ENCODE measurements at places on chromosomes 1 and 21.

DNA sequence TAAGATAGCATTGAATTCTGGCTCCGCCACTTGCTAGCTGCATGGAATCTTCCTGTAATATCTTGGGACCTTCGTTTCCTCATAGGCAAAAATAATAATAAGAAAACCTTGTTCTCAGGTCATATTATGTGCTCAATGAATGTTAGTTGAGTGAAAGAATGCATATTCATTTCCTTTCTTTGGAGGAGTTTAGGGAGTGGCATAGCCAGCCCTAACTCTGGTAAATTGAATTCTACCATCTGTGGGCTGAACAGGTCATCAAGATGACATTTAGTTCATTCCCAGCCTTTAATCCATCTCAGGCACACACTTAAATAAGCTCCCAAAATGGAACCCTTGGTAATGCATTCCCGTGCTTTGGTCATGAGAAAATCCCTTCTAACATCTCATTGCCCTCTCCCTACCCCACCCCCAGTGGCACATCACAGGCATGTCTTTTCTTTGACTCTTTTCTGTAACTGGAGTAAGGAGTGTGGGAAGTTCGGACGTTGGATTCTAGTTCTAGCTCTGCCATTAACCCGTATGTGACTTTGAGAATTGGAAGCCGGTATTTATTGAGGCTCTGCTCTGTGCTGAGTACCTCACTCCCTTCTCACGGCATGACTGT lies 13.2 kb upstream of the MYOG start:
- DNase-seq: no peak

DNA sequence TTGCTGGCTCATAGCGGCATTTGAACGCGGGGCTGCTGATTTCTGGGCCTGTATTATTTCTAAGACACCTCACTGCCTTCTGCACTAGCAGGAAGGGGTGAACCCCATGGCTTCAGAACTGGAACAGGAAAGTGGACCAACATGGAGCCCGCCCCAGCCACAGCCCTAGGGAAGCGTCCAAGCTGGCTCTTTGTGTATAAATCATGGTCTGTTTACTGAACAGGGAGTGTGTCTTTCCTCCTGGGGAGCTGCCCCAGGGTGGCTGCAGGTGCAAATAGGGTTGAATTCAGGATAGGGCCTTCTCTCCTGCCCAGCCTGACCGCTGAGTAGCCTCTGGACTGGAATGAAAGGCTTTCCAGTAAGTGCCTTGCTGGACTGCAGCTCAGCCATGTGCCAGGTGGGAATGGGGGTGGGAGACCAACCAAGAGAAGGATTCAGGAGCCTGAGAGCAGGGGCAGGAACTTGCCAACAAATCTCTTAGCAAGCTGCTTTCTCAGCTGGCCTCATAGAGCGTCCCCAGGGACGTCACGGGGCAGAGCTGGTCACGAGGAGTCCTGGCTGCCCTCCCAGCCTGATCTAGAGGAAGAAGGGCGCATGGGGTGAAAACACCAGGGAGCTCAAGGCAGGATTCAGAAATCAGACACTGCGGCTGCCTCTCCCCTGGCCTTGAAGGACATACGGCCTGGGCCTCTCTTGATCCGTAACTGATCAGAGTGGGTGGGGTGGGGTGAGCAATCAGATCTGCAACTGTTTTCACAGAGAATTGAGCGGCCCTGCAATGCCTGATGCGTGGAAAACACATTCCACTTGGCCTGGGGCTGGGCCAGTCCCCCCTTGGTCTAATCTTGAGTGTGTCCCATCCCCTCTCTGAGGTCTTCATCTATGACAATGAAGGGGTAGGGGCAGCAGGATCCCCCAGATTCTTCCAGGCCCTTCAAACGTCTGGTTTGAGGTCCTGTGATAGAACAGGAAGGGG lies 56.5 kb upstream of the SELENON start:
- no peak for DNase-seq

GRCh38 chr1:63669151-63669961 lies 76.1 kb downstream of the PGM1 start:
- no peak for DNase-seq

DNA sequence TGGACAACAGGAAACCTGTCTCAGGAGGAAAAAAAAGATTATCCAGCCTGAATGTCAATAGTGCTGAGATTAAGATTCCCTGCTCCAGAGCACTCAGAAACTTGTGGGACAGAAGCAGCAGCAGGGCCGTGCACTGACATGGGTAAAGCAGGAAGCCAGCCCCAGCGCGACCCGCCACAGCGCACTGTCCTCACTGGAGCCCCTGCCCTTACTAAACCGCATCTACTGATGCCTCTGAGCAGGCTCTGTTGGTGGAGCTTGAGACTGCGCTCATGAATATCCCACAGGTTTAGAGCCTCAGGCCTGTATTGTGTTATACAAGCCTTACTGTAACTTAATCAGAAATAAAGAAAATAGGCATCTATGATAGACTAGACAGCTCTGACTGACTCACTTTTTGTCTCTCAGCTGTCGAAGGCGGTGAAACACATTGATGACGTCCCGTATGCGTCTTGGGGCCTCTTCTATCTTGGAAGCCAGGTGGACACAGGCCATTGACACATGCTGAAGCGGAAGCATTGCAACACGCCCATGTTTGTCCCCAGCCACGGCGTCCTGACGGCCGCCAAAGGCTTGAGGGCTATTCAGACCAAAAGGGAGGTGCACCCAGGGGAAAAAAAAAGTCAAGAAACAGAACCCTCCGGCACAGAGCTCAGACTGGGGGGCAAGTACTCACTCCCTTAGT lies 1.2 kb downstream of the CCNL2 start:
- peak; percentile 41 for DNase-seq

GRCh38 chr1:177640687-177641086 lies 329.2 kb downstream of the SEC16B start:
- no peak for DNase-seq

GRCh38 chr1:86548839-86549238 lies 2.0 kb downstream of the CLCA4 start:
- DNase-seq: no peak

DNA sequence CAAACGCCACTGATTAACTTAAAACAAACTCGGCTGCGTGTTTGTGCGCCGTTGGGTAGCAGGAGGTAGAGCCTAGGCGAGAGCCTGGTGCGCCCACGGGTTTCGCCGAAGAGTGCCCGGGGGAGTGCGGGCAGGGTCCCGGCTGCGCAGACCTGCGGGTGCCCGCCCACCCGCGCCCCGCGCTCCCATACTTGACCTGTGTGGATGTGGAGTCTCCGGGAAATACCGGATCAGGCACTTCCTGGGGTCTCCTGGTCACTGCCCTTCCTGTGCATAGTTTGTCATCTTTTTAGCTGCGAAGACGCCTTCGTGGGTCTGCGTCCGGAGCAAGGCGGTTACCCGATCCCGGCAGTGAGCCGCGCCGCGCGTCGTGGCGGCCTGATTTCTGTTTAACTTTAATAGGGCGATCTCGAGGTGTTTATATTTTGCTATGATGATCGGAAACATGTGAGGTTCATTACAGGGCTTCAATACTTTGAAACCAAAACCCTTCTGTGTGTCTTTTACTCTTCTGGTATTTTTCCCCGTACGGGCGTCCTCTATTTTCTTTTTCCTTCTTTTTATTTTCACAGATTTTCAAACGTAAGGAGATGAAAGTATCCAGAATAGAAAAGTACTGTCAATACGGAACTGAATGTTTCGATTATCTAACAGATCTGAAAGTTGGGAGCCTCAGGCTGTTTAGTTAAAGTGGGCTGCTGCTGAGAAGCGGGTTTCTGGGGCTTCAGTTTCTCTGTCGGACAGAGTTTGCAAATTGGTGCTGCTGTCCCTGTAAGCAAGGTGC lies 15.2 kb downstream of the NR5A2 start:
- DNase-seq: no peak

- no peak for DNase-seq
Observed at GRCh38 chr1:170218257-170218650, 72.5 kb downstream of the NTMT2 start.

DNA sequence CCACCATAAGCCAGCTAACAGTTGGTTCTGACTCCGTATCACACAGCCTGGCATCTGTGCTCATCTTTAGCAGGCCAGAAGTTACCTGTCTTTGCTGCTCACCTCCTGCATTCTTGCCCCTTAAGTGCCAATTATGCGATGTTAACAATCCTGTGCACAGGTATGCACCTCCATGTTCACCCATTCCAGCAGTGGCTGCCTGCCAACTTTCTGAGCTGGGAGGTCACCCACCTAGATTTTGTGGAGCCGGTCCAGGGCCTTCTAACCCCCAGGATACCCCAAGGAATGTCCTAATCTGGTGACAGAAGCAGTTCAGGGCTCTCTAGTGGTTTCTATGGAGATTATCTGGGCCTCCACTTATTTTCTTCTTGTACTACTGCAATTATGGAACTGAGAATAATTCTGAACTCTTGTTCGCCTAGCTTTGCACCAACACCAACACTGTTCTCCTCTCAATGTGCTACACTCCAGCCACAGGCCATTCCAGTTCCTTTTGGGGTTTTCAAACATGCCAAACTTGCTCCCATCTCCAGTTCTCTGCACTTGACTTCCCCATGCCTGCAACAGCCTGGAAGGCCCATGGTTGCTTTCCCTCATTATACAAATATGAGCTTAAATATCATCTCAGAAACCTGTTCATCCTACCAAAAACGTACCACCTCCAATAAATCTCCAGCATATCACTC lies 9.0 kb downstream of the BCAR3 start:
- no peak for DNase-seq

DNA sequence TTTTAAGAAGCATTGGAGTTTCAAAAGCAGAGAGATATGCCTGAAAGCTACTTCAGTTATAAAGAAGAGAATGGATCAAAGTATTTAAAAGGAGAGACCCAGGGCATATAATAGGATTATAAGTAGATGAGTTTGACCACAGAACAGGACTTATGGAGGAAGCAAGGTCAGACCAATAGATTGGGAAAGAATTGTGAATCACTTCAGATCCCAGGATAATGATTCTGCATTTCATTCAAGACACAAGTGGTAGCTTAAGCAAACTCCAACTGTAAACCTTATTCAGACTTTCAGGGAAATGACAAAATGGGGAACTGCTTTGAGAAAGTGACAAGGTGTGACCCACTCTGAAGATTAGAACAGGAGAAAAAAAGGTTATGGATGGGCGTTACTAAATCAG lies 18.9 kb upstream of the OR10J5 start:
- DNase-seq: peak; percentile 45

DNA sequence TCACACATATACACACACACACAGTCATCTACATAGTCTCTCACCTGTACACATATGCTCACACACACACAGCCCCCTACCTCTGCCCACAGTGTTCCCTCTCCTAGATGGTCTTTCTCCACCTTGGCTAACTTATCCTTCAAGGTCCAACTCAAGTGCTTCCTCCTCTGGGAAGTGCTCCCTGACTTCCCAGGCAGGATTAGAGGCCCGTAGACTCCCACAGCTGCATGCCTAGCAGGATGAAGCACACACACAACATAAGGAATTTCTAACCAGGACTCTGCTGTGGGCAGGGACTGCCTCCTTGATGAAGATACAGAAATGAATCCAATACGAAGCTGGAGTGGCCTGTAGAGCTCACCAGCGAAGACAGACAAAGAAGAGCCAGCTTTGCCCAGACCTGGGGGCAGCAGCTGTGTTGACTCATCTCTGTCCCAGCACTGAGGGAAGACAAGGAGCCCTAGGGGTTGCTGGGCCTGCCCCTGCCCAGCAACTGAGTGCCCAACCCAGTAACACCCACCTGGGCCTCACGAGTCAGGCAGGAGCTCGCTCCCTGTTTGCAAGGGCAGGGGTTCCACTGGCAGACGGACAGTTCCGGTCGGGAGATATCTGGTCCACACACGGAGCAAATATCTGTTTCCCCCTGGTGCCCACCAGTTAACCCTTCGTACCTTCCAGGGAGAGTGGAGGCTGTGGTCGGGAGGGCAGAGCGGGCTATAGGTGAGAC lies 100.8 kb downstream of the DMRTB1 start:
- no peak for DNase-seq

GRCh38 chr1:77833521-77834100 lies 54.2 kb downstream of the MIGA1 start:
- DNase-seq: no peak

GRCh38 chr1:161702250-161702649 lies 4.8 kb upstream of the FCRLA start:
- no peak for DNase-seq

GRCh38 chr1:160018900-160019299 lies 12.9 kb downstream of the PIGM start:
- peak; percentile 56 for DNase-seq

- DNase-seq: peak; percentile 84
Observed at GRCh38 chr1:111541721-111542120, 38.3 kb upstream of the ADORA3 start.

DNA sequence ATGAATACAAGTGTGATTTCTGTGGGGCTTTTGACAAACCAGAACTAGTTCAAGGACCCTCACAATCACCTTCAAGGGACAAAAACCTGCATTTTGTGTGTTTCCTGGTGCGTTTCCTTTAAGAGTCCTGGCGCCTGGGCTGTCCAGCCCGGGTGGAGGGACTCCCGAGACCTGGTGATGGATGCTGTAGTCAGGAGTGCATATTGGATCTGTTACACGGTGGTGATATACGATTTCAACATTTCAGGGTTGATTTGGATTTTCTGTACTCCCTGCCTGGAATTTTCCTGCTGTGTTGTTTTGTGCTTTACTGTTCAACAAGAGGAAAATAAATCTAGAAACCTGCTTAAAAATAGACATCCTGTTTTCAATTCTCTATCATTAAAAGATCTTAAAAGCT lies 162.0 kb downstream of the KIF26B start:
- no peak for DNase-seq

DNA sequence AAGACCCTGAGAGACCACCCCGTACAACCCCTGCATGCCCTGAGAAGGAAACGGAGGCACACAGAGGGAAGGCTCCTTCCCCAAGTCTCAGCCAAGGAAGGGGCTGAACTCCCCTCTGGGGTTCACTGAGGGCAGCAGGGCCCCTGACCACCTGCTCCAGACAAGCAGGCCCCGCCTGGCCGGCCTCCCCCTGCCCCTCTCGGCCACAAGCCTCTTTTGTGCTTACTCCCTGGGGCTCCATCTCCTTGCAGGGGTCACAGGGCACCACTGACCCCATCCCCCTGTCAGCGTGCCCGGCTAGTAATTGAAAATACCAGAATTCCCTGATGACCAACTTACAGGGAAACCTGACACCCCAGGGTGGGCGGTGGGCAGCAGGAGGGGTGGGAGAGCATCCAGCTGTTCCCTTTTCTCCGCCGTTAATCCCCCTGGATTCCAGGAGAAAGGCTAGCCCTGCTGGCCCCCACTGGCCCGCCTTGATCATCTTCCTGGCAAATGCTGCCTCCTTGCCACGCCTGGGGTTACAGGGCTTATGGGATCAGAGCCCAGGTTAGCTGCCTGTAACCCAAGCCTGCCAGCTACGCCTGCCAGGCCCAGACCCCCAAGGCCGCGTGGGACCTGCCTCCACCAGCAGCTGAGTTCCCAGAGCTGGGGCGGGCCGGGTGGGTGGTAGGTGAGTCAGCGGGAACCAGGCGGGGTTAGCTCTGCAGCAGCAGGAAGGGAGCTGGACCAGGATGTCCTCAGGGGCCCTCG lies 96.1 kb downstream of the LACTBL1 start:
- DNase-seq: peak; percentile 59

- no peak for DNase-seq
Observed at GRCh38 chr1:244350027-244350426, 101.7 kb downstream of the ADSS2 start.

DNA sequence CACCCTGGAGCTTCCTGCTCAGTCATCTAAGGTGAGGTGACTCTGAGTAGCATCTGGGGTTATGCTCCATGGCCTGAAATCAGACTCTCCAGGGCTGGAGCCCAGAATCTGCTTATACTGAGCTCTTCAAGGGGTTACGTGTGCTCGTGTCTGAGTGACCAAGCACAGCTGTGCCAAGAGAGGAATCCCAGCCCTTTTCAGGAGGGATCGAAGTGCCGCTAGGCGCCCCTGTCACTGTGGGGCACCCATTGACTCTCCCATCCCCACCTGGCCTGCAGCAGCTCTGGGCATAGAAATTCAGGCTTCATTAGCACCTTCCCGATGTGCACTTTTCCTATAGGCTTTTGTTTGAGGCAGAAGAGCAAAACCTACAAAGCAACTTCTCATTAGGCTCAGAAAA lies 13.8 kb downstream of the VASH2 start:
- DNase-seq: no peak
